ENCODE measurements at places on chromosomes 2 and 18.

GRCh38 chr18:48711651-48712486 lies 173.0 kb downstream of the CTIF start:
- DNase-seq: peak; percentile 53

- no peak for DNase-seq
These were observed 245.3 kb downstream of the BABAM2 start for GRCh38 chr2:28135799-28136198.

- DNase-seq: peak; percentile 94
These were observed 80.7 kb upstream of the LDLRAD4 start for GRCh38 chr18:13137670-13138419.

GRCh38 chr2:217930761-217931563 lies 71.8 kb downstream of the TNS1 start:
- peak; percentile 72 for DNase-seq

GRCh38 chr2:55958756-55959155 lies 35.2 kb upstream of the EFEMP1 start:
- DNase-seq: no peak

DNA sequence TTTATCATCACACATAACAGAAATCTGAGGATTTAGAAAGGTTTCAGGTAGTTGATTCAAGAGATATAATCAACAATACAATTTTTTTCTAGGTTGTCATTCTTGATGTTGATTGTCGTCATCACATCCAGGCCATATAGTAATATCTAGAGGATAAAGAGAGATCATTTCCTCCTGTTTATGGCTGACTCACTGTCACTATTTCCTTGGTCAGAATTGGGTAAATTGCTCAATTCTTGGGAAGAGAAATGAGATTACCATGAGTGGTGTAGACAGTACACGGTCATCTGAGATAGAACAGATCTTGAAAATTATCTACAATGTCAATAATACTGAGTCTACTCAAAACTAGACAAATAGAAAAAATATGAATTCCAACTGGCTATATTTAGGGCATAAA lies 78.8 kb downstream of the ZNF804A start:
- DNase-seq: peak; percentile 59

GRCh38 chr2:43224131-43224570 lies 2.3 kb downstream of the ZFP36L2 start:
- peak; percentile 58 for DNase-seq

GRCh38 chr2:46421361-46421760 lies 58.0 kb upstream of the TMEM247 start:
- no peak for DNase-seq

- DNase-seq: no peak
These were observed 370.3 kb upstream of the LINC00305 start for GRCh38 chr18:64519201-64519600.

DNA sequence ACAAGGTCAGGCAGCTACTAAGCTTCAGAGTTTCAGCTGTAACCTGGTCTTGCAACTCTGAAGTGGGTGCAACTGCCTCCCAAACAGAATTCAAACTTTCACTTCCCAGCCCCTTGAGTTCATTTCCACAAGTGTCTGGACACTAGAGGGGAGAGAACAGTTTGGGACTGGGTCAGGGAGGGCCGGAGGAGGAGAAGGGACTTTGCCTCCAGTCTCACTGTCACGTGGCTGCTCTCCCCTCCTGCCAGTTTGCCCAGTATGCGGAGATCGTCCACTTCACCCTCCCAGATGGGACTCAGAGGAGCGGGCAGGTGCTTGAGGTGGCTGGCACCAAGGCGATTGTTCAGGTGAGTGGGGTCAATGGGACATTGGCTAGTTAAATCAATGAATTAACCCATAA lies 20.6 kb upstream of the ANKRD53 start:
- DNase-seq: no peak

DNA sequence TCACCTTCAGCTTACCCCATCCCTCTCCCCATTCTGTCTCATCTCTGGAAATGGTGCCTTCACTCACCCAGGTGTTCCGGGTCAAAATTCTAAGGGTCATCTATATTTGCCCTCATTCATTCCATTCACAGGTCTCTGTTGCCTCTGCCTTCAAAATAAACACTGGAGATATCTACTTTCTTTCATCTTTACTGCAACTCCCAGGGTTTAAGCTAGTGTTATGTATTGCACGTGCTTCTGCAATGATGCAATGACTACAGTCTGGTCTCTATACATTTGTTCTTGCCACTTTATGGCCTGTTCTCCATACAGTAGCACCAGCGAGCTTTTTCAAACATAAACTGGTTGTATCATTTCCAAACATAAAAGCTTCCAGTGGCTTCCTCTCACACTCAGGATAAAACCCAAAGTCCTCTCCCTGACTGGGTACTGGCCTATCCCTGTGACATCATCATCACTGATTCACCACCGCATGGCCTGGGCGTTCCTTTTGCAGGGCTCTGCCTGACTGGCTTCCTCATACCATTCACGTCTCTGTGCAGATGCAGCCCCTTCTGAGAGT lies 14.3 kb downstream of the DSG2 start:
- no peak for DNase-seq

DNA sequence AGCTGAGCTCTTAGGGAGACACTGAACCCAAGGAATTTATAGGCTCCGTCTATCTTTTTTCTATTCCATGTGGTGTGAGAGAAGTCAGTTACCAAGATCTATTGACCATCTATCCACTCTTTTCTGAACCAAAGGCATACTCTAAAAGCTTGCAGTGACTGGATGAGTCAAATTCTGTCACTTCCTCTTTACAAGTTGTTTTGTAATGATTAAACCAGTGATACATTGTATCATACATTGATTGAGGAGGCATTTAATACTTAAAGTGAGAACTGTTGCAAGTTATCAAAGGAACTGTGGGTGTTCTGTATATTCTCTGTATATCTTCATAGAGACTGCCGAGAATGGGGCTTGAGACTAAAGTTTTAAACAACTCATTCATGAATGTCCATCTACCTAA lies 188.8 kb downstream of the CAMKMT start:
- peak; percentile 77 for DNase-seq

- DNase-seq: no peak
These were observed 451.1 kb upstream of the NETO1 start for GRCh38 chr18:73318739-73319479.

DNA sequence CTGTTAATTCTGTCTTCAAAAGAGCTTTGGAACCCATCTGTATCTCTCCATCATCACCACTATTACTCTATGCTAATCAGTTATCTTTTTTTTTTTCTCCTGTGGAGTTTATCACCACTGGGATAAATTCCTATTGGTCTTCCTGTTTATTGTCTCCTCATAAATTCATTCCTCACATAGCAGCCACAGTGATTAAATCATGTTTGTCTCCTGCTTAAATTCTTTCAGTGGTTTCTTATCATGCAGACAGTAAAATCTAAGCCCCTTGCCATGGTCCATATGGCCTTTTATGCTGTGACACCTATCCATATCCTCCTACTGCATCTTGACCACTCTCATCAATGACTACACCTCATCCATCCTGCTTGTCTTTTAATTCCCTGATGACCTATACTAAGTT lies 239.8 kb upstream of the ZEB2 start:
- DNase-seq: no peak

- peak; percentile 74 for DNase-seq
These were observed 24.9 kb downstream of the HADHB start for GRCh38 chr2:26269571-26270158.

DNA sequence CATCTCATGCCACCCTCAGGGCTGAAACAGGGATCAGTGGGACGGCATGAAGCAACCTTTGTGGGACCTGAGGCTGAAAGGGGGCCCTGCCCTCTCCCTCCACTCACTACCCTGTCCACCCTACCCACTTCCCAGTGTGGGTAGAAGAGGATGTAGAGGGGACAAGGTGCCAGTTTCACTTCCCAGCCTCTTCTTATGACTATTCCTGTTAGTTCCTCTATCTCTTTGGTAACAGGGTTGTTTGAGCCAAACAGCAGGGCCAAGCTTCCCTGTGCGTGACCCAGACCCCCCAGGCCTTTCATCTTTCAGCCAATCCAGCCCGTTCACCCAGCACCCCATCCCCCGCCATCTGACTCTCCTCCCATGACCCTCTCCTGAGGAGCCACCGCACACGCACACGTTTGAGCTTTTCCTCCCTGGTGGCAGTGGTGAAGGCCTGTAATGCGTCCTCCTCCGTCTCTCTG lies 82.3 kb downstream of the STPG4 start:
- peak; percentile 99 for DNase-seq

- no peak for DNase-seq
These were observed 301.3 kb upstream of the RGPD4 start for GRCh38 chr2:107525406-107525805.

- no peak for DNase-seq
These were observed 120.5 kb upstream of the MC4R start for GRCh38 chr18:60493066-60493465.

DNA sequence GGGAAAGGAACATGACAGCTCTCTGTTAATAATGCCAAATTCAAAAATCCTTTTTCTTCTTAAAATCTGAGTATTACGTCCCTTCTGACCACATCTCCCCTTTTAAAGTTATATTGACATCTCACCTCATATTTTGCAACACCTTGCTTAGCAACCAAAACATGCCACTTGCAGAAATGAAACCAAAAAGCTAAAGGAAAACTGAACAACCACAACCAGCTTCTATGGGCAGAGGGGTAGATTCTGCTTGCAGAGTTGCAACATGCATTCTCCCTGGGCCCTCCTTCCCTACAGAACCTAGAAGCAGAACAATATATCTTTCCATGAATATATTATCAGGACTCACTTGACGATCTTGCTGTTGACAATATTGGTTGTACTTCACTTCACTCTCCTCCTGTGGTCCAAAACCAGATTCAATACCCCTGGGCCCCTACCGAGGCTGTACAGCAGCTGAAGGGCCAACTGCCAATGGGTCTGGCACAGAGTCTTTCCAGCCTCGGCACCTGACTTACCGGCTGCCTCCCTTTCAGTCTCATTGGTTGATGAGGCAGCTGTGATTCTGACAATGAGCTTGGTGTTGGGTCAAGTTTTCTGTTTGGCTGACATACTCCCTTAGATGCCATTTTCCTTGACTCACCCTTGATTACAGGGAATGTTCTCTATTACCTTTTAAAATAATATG lies 616.6 kb downstream of the ZEB2 start:
- DNase-seq: peak; percentile 81

DNA sequence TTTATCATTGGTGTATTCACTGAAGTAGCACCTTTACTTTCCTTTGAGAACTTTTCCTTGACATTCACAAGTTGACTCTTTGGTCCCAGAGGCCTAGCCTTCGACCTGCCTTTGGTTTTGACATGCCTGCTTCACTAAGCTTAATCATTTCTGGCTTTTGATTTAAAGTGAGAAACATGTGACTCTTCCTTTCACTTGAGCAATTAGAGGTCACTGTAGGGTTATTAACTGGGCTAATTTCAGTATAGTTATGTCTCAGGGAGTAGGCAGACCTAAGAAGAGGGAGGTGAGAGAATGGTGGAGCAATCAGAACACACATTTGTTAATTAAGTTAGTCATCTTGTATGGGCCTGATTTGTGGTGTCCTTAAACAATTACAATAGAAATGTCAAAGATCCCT lies 1040.7 kb upstream of the SLC39A10 start:
- DNase-seq: no peak

DNA sequence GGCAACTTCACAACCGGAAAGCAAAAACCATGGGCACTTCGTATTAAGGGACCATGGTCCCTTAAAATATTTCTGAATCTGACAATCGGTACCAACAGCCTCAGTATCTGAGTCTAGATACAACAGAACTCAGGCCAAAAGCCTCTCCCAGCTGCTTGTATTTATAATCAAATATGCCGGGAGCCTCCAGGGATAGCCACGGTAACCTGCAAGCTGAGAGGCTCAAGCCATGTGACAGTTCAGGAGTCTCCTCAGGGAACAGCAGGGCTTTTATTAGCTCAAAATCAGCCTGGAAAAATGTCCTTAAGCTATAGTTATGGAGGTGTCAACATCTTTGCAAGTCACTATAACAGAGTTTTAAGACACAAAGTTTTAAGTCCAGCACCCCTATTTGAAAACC lies 352.8 kb upstream of the GYPC start:
- DNase-seq: no peak

- no peak for DNase-seq
These were observed 722.7 kb downstream of the TSN start for GRCh38 chr2:122478117-122478516.

DNA sequence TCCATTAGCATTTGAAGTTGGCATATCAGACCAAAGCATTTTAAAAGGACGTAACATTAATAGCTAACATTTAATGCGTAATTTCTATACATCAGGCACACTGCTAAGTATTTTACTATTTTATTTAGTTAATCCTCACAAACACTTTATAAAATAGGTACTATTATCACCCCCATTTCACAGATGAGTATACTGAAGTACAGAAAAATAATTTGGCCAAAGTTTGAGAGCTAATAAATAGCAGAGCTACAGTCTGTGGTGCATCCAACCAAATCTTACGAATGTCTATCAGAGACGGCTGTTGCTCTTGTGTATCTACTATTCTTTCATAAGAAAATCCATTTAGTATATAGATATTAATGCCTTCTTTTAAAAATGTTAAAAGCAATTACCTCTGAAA lies 11.9 kb downstream of the TYW5 start:
- no peak for DNase-seq

- DNase-seq: no peak
These were observed 433.0 kb upstream of the REG3G start for GRCh38 chr2:78592491-78592890.

DNA sequence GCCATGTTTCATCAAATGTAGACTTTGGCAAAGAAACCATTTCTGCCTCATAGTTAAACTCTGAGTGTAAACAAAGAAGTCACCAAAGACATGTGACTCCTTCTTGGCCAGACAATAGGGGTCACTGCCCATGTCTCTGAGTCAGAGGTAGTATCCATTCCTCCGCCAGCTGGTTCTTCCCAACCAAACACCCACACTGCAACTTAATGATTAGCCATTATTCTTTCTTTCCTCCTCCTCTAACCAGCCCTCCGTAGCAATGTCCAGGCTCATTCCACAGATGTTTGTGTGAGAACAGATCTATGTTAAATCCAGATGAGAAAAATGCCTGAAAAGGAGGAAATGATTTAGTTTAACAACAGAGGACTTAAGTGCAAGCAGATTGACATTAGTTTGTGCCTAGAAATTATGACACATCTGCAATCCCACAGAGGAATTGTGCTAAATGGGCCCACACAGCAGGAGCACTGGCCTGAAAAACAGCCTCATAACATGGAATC lies 127.9 kb upstream of the SH3BP4 start:
- DNase-seq: no peak

DNA sequence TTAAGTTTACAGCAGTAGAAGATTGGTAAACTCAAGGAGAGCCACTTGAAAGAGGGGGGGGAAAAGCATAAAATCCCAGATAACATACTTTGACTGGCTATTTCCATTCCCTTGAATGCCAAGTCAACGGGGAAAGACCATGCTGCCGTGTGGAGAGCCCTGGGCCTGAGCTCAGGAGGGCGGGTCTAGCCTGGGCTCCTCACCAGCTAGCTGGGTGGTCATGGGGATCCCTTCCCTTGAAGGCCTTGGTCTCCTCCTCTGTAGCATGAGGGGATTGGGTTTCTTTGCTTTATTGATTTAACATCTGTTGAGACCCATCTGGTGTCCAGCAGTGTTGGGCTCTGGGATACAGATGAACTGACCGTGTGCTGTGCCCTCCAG lies 35.0 kb downstream of the TEX51 start:
- DNase-seq: no peak

- no peak for DNase-seq
These were observed 5.0 kb downstream of the ARID5A start for GRCh38 chr2:96541398-96542152.

GRCh38 chr2:152647552-152647951 lies 69.7 kb downstream of the PRPF40A start:
- DNase-seq: no peak

Measured in MV-4-11 (cell line).